Bladder microvascular endothelial cell (primary cell): ENCODE measurements at places on chromosomes 11 and 22. TPM values are rescaled to one million over a fixed set of nuclear protein-coding genes. Genes with fewer than 3 reads are reported as not detected.

The B4GALNT4 gene
- total RNA-seq: 0.16 and 2.3 TPM in 2 replicates

The TNNI2 gene
- total RNA-seq: not detected in 2 replicates

The NXF1 gene
- total RNA-seq: 11.8 and 50.6 TPM in 2 replicates

The MTFP1 gene
- 24.1 and 35.5 TPM in 2 replicates for total RNA-seq

The MRGPRF gene
- under 0.01 and 0.06 TPM in 2 replicates for total RNA-seq

The TIMP3 gene
- total RNA-seq: 34.6 and 201 TPM in 2 replicates

The GDPD4 gene
- not detected in 2 replicates for total RNA-seq

The CADM1 gene
- total RNA-seq: 0.81 and 6.3 TPM in 2 replicates

The INS gene
- not detected in 2 replicates for total RNA-seq

The MOB2 gene
- total RNA-seq: 37.7 and 52.6 TPM in 2 replicates

The PRG3 gene
- total RNA-seq: not detected in 2 replicates

The CHRM1 gene
- total RNA-seq: not detected in 2 replicates

The PRR33 gene
- total RNA-seq: not detected in 2 replicates
